ENCODE measurements at places on chromosomes 12 and 14.

DNA sequence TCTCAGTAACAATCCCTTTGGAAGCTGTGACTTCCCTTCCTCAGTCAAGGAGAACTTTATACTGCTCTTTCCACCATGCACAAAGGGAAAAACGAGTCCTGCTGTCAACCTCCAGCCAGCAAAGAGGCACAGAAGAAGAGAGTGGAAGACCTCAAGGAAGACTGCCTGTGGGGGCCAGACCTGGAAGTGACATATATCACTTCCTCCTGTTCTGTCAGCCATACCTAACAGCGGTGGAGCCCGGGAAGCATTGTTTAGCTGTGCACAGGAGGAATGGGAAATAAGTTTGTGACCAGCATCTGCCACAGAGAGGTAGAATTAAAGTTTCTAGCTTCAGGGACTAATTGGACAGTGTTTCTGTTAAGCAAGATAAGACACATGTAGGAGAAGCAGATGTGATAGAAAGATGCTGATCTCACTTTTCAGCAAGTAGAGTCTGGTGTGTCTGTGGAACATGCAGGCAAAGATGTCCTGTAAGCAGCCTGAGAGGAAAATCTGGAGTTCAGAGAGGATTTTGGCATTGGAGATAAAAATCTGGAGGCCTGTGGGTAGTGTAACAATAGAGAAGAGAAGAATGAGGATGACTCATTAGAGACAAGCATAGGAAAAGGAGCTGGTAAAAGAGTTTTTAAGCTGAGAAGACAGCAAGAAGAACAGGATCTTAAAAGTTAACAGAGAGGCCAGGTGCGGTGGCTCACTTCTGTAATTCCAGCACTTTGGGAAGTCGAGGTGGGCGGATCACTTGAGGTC lies 141.6 kb upstream of the CPSF6 start:
- no peaks in the 10 kb centered on the region for H3K36me3 ChIP-seq
- no peak for DNase-seq
- H3K27me3 ChIP-seq, result no peaks in the 10 kb centered on the region
- no peak overlapping the region for H3K4me3 ChIP-seq

DNA sequence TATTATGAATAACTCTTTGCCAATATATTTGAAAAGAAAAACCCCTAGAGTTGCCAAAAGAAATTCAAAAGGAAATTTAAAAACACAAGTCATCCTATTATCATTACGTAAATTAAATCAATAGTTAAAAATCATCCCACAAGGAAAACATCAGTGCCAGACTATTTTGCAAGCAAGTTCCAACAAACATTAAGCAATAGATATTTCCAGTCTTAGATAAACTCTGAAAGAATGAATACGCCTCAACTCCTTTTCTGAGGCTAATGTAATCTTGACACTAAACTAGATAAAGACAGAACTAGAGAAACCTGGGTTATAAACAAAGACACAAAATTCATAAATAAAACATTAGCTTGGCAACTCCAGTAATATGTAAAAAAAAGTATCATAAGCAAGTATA lies 245.9 kb downstream of the FOXN3 start:
- H3K27ac ChIP-seq, result no peak overlapping the region
- H3K36me3 ChIP-seq, result no peaks in the 10 kb centered on the region
- H3K27me3 ChIP-seq, result no peaks in the 10 kb centered on the region
- H3K4me3 ChIP-seq, result no peak overlapping the region
- no peaks in the 10 kb centered on the region for H3K4me1 ChIP-seq
- no peak for DNase-seq

DNA sequence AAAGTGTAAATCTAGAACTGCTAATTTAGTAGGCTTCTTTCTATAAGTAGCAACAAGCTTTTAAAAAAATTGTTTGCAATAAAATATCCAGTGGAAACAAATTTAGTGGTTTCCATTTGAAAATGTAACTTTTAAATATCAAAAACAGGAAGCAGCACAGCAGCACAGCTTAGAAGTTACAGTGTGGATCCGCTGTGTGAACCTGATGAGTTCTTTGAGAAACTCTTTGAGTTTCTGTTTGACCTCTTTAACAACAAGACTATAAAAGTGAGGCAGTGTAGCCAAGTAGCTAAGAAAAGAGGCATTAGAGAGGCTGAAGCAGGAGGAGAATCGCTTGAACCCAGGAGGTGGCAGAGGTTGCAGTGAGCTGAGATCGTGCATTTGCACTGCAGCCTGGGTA lies 178.3 kb downstream of the NAV3 start:
- H3K36me3 ChIP-seq, result no peaks in the 10 kb centered on the region
- DNase-seq, result no peak
- H3K27ac ChIP-seq, result no peak overlapping the region

- no peak overlapping the region for H3K27ac ChIP-seq
- no peaks in the 10 kb centered on the region for H3K36me3 ChIP-seq
These were observed 96.8 kb downstream of the SRGAP1 start for GRCh38 chr12:63941166-63941800.

DNA sequence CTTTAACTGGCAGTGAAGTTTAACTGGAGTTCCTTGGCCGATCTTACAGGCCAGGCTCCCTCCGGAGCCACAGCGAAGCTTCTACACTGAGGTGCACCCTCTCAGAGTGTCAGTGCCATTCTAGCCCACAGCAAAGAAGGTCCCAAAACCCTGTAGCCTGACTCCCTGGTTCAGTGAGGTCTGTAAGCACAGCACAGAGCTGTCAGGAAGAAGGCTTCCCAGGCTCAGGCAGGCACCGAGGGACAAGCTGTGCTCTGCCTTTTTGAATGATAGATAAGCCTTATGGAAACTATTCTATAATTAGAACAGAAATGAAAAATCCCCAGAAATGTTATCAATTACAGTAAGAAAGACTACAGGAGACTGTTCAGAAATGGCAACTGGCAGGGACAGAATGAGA lies 40.2 kb downstream of the MOK start:
- H3K27ac ChIP-seq, result no peak overlapping the region
- no peak for DNase-seq
- no peaks in the 10 kb centered on the region for H3K27me3 ChIP-seq
- H3K4me1 ChIP-seq, result no peaks in the 10 kb centered on the region
- no peaks in the 10 kb centered on the region for H3K36me3 ChIP-seq

DNA sequence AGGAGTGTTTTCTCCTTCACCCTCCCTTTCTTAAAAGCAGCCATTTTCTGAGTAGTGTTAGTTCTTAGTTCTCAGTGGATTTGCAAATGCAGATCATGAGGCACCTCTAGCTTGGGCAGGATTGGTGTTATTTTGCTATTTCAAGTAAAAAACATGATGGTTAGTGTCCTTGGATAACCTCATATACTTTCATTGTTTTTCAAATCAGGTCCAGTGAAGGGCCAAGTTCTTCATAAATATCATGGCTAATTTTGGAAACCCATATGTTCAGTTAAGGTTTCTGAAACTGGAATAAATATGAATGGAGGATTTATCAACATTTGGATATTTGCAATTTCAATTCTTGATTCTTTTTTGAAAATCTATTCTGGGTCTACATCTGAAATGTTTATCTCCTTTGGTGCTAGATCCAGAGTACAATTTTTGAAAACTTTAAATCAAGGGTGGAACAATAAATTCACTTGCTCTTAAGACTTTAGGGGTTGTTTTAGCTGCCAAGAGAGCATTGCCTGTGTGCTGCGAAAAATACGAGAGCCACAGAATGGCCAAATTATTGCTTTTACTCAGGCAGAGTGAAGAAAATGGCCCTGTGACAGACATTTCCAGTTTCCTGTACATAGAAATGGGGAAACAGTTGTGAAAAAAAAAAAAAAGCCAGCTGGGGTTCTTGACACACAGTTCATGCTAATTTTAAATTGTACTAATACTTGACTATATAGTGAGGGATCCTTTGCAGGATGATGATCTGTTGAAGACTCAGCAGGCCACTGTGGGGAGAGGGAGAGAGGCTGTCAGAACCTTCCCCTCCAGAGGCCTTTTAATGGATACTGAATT lies 104.6 kb downstream of the BICD1 start:
- no peak overlapping the region for H3K4me3 ChIP-seq
- H3K4me1 ChIP-seq, result peaks cover 3% of the 10 kb centered on the region
- no peaks in the 10 kb centered on the region for H3K27me3 ChIP-seq
- no peak for DNase-seq
- H3K27ac ChIP-seq, result no peak overlapping the region

DNA sequence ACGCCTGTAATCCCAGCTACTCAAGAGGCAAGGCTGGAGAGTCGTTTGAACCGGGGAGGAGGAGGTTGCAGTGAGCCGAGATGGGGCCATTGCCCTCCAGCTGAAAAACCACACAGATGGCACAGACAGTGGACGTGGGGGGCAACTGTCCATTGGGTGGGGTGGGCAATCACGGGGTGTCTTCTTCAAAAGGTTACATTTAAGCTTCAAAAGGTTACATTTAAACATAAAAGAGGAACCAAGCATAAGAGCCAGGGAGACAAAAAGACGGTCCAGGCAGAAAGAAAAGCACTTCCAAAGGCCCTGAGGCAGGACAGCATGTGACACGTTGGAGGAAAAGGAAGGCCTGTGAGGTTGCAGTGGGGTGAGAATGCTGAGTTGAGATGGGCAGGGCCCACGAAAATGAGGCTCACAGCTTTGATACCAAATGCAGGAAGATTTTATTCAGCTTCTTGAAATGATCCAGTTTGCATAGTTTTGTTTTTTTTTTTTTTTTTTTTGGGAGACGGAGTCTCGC lies 10.7 kb downstream of the SCARB1 start:
- DNase-seq, result no peak
- no peaks in the 10 kb centered on the region for H3K4me1 ChIP-seq
- no peak overlapping the region for H3K4me3 ChIP-seq
- H3K36me3 ChIP-seq, result no peaks in the 10 kb centered on the region

DNA sequence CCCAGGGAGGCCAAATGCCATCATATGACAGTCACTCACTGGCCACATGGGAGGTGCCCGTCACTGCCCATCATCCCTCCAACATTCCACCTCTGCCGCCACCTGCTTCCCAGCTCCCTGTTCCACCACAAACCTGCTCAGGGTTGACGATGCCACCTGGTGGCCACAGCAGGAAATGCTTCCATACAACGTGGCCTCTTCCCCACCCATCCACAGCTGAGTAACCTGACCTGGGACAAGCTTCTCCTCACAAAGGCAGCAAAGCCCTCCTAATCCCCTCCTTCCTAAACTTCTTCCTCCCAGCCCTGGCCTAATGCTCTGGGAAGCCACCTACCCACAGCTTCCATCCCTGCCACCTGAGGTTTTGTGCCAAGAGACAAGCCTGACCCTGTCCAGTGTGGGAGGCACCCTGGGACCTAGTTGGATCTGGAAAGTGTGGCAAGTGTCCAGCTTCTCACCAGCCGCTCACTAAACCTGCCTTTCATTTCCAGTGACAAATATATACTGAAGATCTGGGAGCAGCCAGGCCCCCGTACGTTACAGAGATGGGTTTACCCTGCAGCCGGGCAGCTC lies 4.3 kb downstream of the DEGS2 start:
- H3K36me3 ChIP-seq, result no peaks in the 10 kb centered on the region
- DNase-seq, result no peak

- H3K4me1 ChIP-seq, result no peaks in the 10 kb centered on the region
- no peak for DNase-seq
- no peaks in the 10 kb centered on the region for H3K36me3 ChIP-seq
- H3K27me3 ChIP-seq, result no peaks in the 10 kb centered on the region
These were observed 30.6 kb upstream of the NUDT14 start for GRCh38 chr14:105211758-105212089.

- H3K27me3 ChIP-seq, result no peaks in the 10 kb centered on the region
- no peak overlapping the region for H3K4me3 ChIP-seq
- no peak overlapping the region for H3K27ac ChIP-seq
- no peaks in the 10 kb centered on the region for H3K4me1 ChIP-seq
- DNase-seq, result no peak
These were observed 373.5 kb upstream of the OR4E1 start for GRCh38 chr14:22047115-22047514.

GRCh38 chr12:132904718-132905328 lies 17.4 kb upstream of the CHFR start:
- H3K4me1 ChIP-seq, result no peaks in the 10 kb centered on the region
- H3K4me3 ChIP-seq, result no peak overlapping the region
- no peaks in the 10 kb centered on the region for H3K27me3 ChIP-seq
- no peaks in the 10 kb centered on the region for H3K36me3 ChIP-seq

All from aorta (tissue), 5 donors.